ENCODE measurements at places on chromosomes 12 and 14.

DNA sequence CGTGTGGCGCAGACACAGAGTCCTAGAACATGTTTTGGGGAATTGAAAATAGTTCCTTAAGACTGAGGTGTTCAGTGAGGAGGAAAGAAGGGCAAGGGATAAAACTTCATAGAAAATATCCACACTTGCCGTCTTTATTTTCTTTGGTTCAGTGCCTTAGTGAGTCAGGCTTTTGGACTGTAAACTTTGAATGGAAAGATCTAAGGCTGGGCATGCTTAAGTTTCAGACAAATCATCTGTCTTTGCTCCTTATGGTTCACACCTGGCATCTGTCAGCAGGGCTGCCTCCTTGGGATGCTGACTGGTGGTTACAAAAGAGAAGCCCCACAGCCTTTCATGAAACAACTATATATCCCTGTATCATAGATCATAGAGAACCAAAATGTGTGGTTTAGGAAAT is 136.3 kb upstream of the PRICKLE1 start:
- no peak for DNase-seq

DNA sequence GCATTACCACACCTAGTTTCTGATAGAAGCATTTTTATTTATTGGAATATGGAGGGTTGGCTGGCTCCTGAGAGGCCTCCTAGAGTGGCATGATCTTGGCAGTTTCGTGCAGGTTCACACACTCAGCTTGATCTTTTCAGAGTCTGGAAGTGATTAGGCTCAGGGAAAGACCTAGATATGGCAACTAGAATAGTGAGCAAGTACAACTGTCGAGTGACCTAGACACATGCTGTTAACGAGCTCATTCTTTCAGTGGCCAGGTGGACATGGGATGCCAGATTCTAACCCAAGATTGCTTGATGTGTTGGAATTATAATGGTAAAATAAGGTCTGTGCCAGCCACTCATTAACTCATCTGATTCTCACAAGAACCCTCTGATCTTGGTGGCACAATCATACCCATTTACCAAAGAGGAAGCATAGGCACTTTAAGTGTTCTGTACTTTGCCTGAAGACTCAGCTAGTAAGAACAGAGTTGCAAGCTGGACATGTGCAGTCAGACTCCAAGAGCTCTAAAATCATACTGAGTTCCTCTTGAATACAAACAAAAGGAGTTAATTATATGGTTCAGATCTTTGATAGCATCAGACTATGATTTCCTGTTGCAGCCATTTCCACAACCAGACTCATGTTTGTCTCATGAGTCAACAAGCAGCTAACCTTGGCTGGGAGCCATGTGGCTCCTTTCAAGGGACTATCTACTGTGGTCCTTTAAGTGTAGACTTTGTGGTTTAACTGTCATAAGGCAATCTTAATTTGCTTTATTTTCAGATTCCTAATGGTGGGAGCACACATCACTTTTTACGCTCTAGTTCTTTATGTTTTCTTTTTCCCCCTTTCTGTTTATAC is 144.2 kb downstream of the PLEKHA5 start:
- DNase-seq: peak; percentile 96

DNA sequence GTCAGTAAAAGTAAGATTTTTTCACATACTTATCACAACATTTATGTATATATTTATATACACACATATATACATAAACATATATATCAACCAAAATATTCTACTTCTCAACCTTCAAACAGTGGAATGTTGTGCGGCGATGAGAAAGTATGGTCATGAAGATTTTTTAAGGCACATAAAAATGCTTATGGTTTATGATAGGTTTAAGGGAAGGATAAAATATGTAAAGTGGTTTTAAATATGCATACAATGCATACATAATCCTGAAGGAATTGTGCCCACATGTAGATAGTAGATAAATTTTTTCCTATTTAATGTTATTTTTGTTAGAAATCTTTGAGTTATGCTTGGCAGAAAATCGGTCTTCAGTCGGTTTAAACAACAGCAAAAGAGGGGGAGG is 182.7 kb downstream of the ANO6 start:
- DNase-seq: no peak

- DNase-seq: no peak
Observed at GRCh38 chr12:47084172-47084571, 4.4 kb upstream of the AMIGO2 start.

DNA sequence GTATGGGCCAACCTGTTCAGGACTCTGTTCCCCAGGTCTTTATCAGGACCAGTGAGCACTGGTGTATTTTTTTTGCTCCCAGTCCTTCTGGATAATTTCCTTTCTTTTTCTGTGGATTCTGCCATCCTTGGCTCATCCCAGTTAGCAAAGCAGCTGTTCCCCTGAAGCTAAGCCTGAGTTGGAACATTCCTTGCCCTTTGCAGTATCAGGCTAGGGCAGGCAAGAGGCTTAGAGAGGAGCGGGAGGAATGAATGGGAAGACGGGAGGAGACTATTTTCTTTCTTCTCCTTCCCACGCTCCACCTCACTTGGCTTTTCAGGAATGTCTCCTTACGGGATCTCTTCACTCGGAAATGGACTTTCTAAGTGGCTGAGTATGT is 29.2 kb downstream of the ERG28 start:
- DNase-seq: peak; percentile 53

GRCh38 chr12:47280543-47281300 is 201.0 kb upstream of the AMIGO2 start:
- no peak for DNase-seq

All from DMS79 treated with DMSO at 0.1 percent for 48 hours (cell line).